ENCODE measurements at places on chromosomes 2 and 18. TPM values are rescaled to one million over a fixed set of nuclear protein-coding genes. Genes with fewer than 3 reads are reported as not detected.

GRCh38 chr2:41326851-41327250 lies 721.0 kb upstream of the PKDCC start:
- no peak for DNase-seq

DNA sequence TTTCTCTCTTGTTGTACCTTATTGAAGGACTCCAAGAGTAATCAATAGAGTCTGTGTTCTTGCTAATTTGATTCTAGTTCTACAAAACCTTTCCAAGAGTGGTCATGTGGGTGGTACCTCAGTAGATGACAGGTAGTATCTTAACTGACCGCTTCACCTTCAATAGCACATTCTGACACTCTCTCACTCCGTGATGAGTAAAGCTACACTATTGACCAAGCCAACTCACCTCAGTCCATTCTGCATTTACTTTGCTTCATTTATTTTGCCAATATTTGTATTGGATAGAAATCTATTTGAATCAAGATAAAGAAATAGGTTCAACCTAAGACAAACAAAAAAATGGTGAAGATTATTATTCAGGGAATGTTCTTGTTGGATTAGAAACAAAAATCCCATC lies 1869.6 kb upstream of the CELF4 start:
- no peak for DNase-seq

DNA sequence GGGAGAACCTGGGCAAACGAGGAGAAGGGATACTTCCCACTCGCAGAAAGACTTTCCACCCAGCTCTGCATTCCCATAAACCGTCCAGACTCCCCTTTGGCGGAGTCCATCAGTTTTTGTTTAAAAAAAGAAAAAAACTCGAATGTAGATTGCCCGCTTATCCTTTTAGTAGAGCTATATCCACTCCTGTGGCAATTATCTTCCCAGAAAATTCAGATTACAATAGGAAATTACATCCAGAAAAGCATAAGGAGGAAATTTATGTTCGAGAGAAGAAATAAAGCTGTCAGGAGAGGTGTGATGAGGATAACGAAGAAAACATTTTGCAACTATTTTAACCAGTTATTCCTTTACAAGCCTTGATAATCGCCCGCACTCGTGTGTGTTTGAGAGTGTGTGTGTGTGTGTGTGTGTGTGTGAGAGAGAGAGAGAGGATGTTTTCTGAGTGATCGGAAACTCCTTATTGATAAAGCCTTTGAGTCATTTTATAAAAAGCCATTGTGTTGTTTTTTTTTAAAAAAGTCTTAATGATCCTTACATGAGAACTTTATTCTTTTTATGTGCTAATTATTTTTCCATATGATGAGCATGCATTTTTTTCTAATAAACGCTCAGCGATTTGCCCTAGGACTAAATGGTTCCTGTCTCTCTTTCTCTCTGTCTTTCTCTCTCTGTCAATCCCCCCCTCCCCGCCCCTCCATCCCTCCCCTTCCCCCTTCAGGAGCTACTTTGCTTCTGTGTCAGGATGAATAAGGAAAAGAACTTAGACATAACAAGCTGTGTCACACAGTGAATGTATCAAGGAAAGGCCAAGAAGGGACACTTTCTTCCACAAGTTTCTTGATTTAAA lies 1.1 kb upstream of the PPP3R1 start:
- no peak for DNase-seq

- peak; percentile 28 for DNase-seq
These were observed 89.0 kb downstream of the RAPH1 start for GRCh38 chr2:203446071-203446481.

DNA sequence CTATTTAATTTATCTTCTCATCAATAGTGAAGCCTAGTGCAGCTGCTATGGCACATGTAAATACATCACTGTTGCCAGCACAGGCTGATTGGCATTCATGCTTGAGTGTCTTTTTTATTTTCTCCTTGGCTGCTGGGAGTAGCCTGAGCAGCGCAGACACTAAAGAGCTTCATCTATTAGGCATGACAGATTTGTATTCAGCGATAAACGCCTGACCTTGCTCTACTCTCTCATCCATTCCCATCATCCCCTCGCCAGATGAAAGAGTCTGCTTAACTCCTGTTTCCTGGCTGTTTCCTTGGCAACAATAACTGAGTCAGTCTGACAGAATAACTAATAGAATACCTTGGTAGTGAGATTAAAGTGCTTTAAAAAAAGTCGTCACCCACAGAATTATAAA lies 753.6 kb downstream of the DCC start:
- no peak for DNase-seq

- no peak for DNase-seq
These were observed 95.3 kb upstream of the ALKAL2 start for GRCh38 chr2:383178-383577.

GRCh38 chr2:55136138-55136541 lies 85.9 kb upstream of the RTN4 start:
- DNase-seq = peak; percentile 28

DNA sequence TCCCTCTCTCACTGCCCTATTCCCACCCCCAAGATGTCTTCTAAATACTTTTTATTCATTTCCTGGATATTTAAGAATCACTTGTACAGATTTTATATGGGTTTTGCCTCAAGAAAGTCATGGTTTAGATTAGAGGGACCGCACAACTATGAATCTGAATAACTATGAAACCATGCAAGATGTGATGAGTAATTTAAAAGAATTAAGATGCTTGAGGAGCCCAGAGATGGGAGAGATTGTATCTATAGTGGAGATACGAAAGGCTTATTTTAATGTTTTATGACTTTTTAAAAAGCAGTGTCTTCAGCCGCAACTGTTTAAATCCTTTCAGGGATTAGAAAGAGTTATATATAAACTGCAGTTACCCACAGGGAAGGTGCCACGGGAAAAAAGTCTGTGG lies 324.1 kb downstream of the LPIN1 start:
- no peak for DNase-seq

DNA sequence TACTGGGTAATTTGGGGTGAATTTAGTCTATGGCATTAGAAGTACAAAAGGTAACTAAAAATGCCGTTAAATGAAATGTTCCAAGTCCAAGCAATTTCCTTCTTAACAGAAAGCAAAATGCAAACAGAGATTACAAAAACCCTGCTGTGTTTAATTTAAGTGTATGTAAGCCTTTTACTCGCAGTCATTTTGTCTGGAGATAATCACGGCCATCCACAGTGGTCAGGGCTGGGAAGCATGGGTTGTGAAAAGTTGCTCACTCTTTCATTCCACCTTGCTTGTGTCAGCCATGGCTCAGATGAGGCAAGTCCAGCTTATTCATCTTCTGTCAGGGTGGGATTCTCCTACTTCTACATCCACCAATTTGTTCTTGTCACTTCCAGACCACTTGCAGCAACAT lies 983.6 kb upstream of the ZEB2 start:
- no peak for DNase-seq

- DNase-seq = no peak
These were observed 88.9 kb downstream of the POLE4 start for GRCh38 chr2:75047189-75047991.

- no peak for DNase-seq
These were observed 34.2 kb upstream of the PRLH start for GRCh38 chr2:237532160-237532559.

DNA sequence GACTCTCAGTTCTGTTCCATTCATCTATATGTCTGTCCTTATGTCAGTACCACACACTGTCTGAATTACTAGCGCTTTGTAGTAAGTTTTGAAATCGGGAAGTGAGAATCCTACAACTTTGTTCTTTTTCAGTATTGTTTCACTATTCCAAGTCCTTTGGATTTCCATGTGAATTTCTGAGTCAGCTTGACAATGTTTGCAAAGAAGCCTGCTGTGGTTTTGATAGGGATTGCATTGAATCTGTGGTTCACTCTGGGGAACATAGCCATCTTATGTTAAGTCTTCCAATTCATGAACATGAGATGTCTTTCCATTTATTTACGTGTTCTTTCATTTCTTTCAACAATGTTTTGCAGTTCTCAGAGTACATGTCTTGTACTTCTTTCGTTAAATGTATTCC lies 15.0 kb downstream of the SLC3A1 start:
- no peak for DNase-seq

DNA sequence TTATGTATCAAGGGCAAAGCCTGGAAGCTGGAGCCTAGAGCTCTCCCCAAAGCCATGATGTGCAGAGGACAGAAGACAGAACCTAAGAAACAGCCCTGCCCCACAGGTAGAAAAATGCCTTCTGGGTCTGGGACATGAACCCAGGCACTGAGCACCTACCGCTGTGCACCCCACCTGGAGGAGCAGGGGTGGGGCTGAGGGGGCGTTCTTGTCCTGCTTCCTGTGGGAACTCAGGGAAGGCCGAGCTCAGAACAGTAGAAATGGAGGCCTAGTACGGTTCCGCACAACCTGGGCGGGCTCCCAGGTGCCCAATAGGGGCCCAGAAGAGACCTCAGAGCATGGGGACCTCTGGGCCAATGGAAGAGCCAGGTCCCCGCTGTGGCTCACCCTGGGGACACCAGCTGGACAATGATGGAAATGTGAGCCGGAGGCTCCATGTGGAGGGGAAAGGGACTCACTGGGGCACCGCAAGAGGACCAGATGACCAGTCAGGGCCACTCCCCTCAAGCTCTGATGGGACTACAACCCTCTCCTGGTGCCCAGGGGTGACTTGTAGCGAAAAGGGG lies 3.2 kb downstream of the CRACDL start:
- DNase-seq = no peak

DNA sequence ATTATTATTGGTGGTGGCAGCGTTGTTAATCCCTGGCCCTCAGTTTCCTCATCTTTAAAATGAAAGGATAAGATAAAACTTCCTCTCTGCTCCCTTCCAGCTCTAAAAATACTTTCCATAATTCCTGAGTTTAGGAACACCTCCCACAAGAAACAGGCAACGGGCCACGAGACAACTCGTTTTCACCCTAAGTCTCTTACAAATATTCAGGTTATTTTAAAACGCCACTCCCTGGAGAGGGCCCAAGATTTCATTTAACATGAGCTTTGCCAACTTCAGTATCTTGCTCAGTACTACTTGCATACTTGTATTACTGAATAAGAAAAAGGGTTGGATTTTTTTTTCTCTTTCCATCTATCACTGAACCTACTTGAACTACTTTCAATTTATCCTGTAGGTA lies 611.1 kb upstream of the FANCL start:
- no peak for DNase-seq

DNA sequence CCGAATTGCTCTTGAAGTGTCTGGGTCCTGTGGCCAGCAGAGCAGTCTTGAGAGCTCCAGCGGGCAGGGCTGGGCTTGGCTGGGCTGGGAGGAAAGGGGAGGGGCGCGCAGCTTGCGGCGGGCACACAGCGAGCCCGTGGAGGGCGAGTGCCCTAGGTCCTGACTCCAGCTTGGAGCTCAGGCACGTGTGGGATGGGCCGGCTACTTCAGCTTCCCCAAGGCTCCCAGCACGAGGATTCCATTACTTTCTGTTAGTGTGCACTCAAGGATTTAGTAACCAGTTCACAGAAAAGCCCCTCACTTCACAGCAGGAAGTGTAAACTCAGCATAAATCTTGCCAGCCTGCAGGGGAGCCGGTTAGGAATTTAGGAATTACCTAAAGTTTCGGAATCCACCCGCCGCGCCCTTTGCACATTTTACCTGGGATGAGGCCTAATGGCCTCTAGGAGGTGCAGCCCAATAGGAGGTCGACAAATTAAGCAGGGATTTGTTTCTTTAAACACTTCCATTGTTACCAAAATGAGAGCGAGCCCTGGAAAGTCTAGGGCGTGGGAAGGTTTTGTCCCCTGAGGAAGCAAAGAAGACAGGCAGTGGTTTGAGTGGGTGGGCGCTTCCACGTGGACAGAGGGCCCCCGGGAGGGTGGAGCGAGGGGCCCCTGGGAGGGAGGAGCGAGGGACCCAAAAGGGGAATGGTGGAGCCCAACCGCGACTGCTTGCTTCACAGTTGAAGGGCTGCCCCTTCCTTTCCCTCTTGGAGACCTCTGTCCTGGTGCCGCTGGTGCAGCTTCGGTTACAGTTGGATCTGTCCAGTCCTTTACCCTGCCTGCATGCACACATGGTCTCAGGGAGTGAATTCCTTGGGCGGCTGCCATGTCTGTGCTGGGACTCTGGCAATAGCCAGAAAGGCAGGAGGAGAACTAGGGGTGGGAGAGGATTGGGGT lies 93.3 kb downstream of the CTAGE1 start:
- DNase-seq = no peak

- peak; percentile 28 for DNase-seq
These were observed 22.2 kb upstream of the ITSN2 start for GRCh38 chr2:24382363-24383073.

DNA sequence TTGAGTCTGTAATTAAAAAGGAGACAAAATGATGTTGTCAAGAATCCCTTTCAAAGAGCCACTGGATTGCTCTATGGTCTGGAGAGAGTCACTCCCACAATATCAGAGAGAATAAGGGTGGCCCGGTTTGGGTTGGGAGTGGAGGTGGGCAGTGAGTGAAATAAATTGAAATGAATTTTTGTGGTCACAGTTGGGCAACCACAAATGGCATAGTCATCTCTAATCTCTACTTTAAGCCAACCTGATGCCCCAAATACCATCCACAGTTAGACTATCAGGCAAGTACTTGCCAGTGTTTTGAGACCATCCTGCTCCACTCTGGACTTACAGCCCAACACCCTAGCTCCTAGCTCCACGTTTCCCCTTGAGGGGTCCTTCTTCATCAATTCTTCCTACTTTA lies 559.7 kb downstream of the BCL11A start:
- no peak for DNase-seq

DNA sequence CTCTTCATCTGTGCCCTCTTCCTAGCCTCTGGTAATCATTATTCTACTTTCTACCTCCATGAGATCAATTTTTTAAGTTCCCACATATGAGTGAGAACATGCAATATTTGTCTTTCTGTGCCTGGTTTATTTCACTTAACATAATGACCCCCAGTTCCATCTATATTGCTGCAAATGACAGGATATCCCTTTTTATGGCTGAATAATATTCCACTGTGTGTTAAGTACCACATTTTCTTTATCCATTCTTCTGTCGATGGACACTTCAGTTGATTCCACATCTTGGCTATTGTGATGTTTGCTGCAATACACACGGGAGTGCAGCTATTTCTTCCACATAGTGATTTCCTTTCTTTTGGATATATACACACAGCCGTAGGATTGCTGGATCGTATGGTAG lies 43.9 kb upstream of the CNOT11 start:
- no peak for DNase-seq

Gene TMEM17
- total RNA-seq = 2.4 TPM

Gene MREG
- 6.5 TPM for total RNA-seq

Gene SLC14A1
- 3.8 TPM for total RNA-seq

Gene AQP12A
- total RNA-seq = not detected

Gene NT5C1B
- not detected for total RNA-seq

Gene GALR1
- total RNA-seq = under 0.01 TPM

Gene ZNF521
- 169 TPM for total RNA-seq

Gene ASIC4
- 0.27 TPM for total RNA-seq

Gene CRYGD
- total RNA-seq = 5.7 TPM

Gene OBSL1
- 114 TPM for total RNA-seq

Gene TRAPPC12
- 77.6 TPM for total RNA-seq

Gene CCL20
- total RNA-seq = not detected

All from hematopoietic multipotent progenitor cell (in vitro differentiated cells).